ENCODE measurements at places on chromosomes 3 and 15.

DNA sequence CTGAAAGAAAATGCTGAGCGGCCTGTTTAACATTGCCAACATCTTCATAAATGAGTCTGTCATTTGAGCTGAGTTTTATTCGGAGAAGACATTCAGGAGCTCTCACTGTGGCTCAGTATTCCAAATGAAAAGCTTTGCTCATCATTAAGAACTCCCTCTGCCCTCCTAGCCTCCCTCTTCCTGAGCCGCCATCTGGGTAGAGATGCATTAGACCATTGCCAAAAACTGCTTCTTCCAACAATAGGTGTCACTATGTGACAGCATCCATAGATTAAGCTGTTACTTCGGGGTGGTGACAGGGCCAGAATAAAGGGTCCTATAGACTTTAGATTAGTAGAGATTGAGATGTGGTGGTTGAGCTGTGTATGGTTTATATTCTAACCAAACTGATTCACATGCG is 501.4 kb upstream of the NR2F2 start:
- no peak for DNase-seq

- DNase-seq, result no peak
These were observed 12.9 kb downstream of the HEG1 start for GRCh38 chr3:125042725-125043406.

DNA sequence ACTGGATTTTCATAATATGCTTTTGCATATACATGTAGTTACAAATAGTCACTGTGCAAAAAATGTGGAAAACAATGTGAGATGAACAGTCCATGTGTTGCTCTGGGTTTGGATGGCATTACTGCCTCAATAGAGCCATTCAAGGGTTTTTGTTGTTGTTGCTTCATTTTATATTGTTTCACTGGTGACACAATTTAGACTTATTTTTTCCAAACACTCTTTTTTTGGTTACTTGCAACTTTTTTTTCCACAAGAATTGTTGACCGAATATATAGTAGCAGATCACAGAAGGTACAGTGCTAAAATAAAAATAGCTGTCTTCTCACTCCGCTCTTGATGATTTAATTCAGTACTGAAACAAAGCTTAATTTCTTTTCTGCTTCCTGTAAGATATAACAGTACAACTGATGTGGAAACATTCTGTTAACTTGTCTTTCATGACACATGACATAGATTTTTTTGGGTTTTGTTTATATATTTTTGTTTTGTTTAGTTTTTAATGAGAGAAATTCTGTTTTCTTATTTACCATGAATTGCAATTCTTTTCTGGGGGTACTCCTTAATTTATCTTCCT is 618.6 kb downstream of the NAALADL2 start:
- DNase-seq, result no peak

DNA sequence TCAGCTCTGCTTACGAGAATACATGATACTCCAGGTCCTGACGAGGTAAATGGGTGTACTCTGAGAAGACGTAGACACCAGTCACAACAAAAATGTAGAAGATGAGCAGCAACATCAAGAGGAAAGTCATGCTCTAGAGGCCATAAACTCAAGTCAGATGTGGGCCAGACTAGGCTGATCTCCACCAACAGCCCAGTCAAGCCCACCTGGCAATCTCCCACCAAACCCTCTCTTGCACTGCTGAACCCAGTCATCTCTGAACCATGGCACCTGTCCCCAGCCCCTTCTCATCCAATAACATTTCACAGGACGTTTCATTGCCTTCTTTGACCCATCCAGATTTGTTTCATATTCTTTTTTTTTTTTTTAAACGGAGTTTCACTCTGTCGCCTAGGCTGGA is 10.8 kb upstream of the PDIA3 start:
- no peak for DNase-seq
